ENCODE measurements at places on chromosomes 7 and 10. TPM values are rescaled to one million over a fixed set of nuclear protein-coding genes. Genes with fewer than 3 reads are reported as not detected.
A peak's percentile ranks its signal among the peaks of the same experiment; 100 is the strongest.

- peak within 1 kb of the TSS; percentile 94 for H3K4me3 ChIP-seq
- peak within 1 kb of the TSS; percentile 89 for H3K27ac ChIP-seq
- peaks cover 2% of the 10 kb centered on the region for H3K36me3 ChIP-seq
- H3K27me3 ChIP-seq, result no peaks in the 10 kb centered on the region
- peaks cover 22% of the 10 kb centered on the region for H3K4me1 ChIP-seq
- no peak for DNase-seq
Measured at GRCh38 chr10:133379152-133379800, at the start of gene PAOX. Gene PAOX, plus strand, starts transcription at chr10:133379262. Its CDS starts 55 bp downstream, at chr10:133379317.

DNA sequence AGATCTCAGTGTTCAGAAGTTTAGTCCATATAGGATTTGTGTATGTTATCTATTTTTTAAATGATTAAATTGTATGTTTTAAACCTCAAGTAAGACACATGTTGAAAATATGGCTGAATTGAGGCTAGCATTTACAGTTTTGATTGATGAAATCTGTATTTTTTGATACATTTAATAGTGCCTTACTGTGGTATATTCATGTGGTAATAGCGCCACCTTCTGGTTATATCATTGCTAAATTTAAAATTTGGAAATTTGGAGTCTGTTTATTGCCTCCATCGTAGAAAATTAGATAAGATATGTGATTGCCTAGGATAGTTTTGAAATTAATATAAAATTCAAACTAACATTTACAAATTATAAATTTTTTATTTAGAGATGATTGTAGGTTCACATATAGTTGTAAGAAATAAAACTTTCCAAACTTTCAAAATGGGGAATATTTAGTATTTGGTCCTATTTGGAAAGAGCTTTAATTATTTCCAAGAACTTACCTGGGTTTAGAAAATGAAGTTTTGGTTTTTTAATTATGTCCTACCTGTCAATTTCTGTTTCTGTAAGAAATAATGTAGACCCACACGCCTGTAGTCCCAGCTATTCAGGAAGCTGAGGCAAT is 19.1 kb upstream of the ARMS2 start:
- no peaks in the 10 kb centered on the region for H3K27me3 ChIP-seq
- H3K4me3 ChIP-seq, result no peak overlapping the region
- no peaks in the 10 kb centered on the region for H3K4me1 ChIP-seq

DNA sequence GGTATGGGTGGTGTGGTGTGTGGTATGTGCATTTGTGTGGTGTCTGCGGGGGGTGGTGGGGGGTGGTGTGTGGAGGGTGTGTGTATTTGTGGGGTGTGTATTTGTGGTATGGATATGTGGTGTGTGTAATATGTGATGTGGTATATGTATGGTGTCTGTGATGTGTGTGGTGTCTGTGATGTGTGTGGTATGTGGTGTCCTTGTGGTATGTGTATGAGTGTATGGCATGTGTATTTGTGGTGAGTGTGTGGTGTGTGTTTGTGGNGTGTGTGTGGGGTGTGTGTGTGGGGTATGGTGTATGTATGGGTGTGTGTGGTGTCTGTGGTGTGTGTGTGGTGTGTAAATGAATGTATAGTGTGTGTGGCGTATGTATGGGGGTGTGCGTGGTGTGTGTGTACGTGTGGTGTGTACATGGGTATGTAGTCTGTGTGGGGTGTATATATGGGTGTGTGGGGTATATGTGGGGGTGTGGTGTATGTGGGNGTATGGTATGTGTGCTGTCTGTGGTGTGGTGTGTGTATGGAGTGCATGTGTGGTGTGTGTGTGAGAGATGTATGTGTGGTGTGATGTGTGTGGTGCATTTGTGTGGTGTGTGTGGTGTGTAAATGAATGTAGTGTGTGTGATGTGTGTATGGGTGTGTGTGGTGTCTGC is 27.1 kb upstream of the CHST15 start:
- H3K36me3 ChIP-seq, result no peaks in the 10 kb centered on the region
- H3K27ac ChIP-seq, result no peak overlapping the region
- H3K27me3 ChIP-seq, result no peaks in the 10 kb centered on the region
- peaks cover 6% of the 10 kb centered on the region for H3K4me1 ChIP-seq

DNA sequence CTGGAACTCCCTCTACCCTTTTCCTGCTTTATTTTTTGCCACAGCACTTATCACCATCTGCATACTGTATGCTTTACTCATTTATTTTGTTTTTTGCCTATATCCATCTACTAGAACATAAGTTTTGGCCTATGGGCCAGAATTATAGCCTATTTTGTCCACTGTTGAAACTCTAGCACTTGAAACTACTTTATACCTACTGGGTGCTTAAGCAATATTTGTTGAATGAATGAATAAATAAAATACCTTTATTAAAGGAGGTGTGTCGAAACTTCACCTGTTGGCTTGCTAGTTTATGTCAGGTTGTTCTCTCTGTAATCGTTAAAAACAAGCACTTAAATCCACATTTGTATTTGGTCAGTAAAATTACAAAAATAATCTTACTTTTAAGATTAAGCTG is 53.3 kb downstream of the MTERF1 start:
- H3K4me3 ChIP-seq, result no peak overlapping the region
- H3K27ac ChIP-seq, result no peak overlapping the region
- H3K36me3 ChIP-seq, result no peaks in the 10 kb centered on the region

- no peak for DNase-seq
- no peaks in the 10 kb centered on the region for H3K36me3 ChIP-seq
- no peaks in the 10 kb centered on the region for H3K4me1 ChIP-seq
- no peak overlapping the region for H3K27ac ChIP-seq
Measured at GRCh38 chr10:93277360-93277759, 203.7 kb downstream of the CYP26A1 start.

- no peak for DNase-seq
- no peak overlapping the region for H3K27ac ChIP-seq
- H3K36me3 ChIP-seq, result no peaks in the 10 kb centered on the region
- H3K4me1 ChIP-seq, result no peaks in the 10 kb centered on the region
Measured at GRCh38 chr10:121713486-121713885, 115.2 kb upstream of the FGFR2 start.

IFIT1B gene
- not detected for total RNA-seq

DNA sequence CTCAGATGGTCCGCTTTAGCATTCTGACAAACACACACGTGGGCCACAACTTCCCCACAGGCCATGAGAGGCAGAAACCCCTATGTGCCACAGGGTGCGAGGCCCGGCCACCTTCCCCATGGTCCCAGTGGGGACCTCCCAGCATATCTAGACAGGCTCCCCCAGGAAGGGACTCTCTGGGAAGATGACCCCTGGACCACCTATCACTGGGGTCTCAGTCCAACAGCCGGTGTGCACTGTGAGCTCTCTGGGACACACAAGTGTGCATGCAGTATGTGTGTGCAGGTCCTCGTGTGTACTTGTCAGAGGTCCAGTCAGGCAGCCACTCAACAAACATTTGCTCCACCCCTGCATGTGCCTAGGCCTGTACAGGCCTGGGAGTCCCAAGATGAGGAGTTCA is 18.7 kb downstream of the GRID1 start:
- DNase-seq, result no peak
- H3K4me1 ChIP-seq, result no peaks in the 10 kb centered on the region
- H3K4me3 ChIP-seq, result no peak overlapping the region
- no peaks in the 10 kb centered on the region for H3K27me3 ChIP-seq

GRCh38 chr7:36906956-36907635 is 182.8 kb upstream of the AOAH start:
- H3K27ac ChIP-seq, result no peak overlapping the region
- no peaks in the 10 kb centered on the region for H3K36me3 ChIP-seq
- H3K27me3 ChIP-seq, result no peaks in the 10 kb centered on the region
- DNase-seq, result no peak
- no peaks in the 10 kb centered on the region for H3K4me1 ChIP-seq

MYH16 gene
- total RNA-seq, result not detected

GRCh38 chr10:48598936-48599829 is 5.7 kb downstream of the ARHGAP22 start:
- no peaks in the 10 kb centered on the region for H3K27me3 ChIP-seq
- DNase-seq, result peak; percentile 46
- no peaks in the 10 kb centered on the region for H3K36me3 ChIP-seq
- peaks cover 5% of the 10 kb centered on the region for H3K4me1 ChIP-seq
- no peak overlapping the region for H3K4me3 ChIP-seq

DNA sequence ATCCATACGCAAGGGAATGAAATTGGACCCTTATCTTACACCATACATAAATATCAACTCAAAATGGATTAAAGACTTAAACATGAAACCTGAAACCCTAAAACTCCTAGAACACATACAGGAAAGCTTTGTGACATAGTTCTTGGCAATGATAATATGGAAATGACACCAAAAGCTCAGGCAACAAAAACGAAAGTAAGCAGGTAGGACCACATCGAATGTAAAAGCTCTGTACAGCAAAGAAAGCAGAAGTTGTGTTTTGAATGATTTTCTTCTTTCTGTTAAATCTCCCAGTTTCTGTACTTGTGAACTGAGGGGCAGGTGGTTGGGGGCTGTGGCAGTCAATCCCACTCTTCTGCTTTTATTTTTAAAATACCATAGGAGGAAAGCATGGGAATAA is 368.4 kb upstream of the PODXL start:
- no peak for DNase-seq
- H3K36me3 ChIP-seq, result no peaks in the 10 kb centered on the region
- H3K27me3 ChIP-seq, result no peaks in the 10 kb centered on the region
- H3K4me3 ChIP-seq, result no peak overlapping the region

GRCh38 chr10:133279326-133280226 is 2.9 kb upstream of the ADAM8 start:
- peaks cover 16% of the 10 kb centered on the region for H3K4me1 ChIP-seq
- H3K27ac ChIP-seq, result no peak overlapping the region
- peaks cover 60% of the 10 kb centered on the region for H3K36me3 ChIP-seq
- H3K27me3 ChIP-seq, result no peaks in the 10 kb centered on the region
- DNase-seq, result no peak

ANK3 gene
- total RNA-seq, result 65.3 TPM

Measured in vagina (tissue), 2 donors.